Fibroblast of mammary gland (primary cell): ENCODE measurements at places on chromosomes 7 and 10.
A peak's percentile ranks its signal among the peaks of the same experiment; 100 is the strongest.

DNA sequence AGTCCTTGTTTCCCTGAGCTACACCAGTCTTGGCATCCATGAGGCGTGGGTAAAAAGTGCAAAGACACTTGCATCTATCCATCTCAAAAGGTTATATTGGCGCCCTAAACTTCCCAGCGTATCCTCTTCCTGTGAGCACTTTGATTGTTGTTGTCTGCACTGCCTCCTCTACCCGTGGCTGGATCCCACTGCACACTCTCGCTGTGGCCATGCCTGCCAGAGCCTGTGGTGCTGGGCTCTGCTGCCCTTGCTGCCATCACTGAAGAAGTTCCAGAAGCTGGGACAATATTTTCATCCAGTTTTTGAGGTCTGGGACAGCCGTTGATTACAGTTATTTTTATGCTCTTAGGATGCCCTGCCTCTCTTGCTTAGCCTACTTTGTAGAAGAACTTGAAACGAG is 85.3 kb upstream of the PCGF5 start:
- DNase-seq = no peak

GRCh38 chr10:90424730-90425129 is 433.1 kb downstream of the HTR7 start:
- DNase-seq = peak; percentile 44

- DNase-seq = no peak
Measured at GRCh38 chr10:79224263-79224949, 122.9 kb upstream of the PPIF start.

- peak; percentile 5 for DNase-seq
Measured at GRCh38 chr10:123636598-123637325, 29.4 kb upstream of the GPR26 start.

DNA sequence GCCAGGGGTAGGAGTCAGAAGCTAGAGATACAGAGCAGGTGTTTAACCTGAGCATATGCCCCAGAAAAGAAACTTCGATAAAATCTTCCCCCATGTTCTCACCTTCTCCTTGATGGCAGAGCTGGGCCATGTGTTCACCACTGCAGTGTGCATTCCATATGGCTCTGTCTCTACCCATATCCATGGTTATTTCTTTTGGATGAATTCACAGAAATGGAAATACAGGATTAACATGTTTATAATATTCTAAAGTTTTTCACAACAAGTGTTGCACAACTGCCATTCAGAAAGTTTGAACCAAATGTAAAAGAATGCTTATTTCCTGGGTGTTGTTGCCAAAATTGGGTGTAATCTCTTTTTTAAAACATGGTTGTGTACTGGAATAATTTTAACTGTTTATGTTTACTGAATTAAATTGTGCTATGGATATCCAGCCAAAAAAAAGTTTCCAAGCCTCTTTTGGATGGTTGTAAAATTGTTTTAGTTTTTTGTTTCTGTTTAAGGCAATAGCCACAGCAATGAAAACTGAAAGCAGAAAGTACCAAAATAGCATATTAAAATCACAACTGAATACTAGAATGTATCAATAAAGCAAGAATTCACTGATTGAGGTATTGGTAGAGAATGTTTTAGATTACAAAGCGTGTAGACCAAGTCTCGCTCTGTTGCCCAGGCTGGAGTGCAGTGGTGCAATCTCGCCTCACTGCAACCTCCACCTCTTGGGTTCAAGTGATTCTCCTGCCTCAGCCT is 19.9 kb upstream of the CCNY start:
- DNase-seq = no peak

GRCh38 chr7:142595816-142596516 is 153.3 kb upstream of the PRSS1 start:
- DNase-seq = no peak

- no peak for DNase-seq
Measured at GRCh38 chr10:86206240-86206579, 160.4 kb downstream of the GRID1 start.

GRCh38 chr10:98223874-98224273 is 44.1 kb downstream of the LOXL4 start:
- no peak for DNase-seq

GRCh38 chr7:34991938-34992840 is 45.1 kb downstream of the DPY19L1 start:
- DNase-seq = peak; percentile 44

GRCh38 chr7:76009672-76010600 is 15.5 kb upstream of the TMEM120A start:
- DNase-seq = no peak

DNA sequence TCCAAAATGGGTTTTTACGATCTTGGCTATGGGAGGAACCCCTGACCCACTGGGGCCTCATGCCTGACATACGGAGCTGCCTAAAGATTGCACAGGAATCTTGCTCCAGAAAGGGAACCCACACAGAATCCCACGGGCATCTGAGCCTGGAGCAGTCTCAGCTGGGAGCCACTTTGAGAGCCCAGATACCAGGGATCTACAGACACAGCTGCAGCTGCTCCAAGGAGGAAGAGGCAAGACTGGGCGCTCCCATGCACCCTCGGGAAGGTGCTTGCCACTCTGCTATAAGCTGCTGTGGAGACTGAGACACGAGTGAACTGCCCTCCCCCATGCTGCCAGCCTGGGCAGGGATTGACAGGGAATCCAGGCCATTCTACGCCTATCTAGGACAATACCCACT is 202.5 kb downstream of the REEP3 start:
- DNase-seq = no peak

GRCh38 chr7:71761336-71761735 is 629.4 kb downstream of the GALNT17 start:
- no peak for DNase-seq

- no peak for DNase-seq
Measured at GRCh38 chr7:64636386-64636785, 29.5 kb upstream of the ZNF107 start.

GRCh38 chr10:119656760-119657159 is 5.6 kb downstream of the BAG3 start:
- no peak for DNase-seq

- DNase-seq = peak; percentile 14
Measured at GRCh38 chr7:14698239-14698638, 204.3 kb downstream of the DGKB start.

- DNase-seq = no peak
Measured at GRCh38 chr10:128186959-128187787, 61.0 kb upstream of the MKI67 start.

DNA sequence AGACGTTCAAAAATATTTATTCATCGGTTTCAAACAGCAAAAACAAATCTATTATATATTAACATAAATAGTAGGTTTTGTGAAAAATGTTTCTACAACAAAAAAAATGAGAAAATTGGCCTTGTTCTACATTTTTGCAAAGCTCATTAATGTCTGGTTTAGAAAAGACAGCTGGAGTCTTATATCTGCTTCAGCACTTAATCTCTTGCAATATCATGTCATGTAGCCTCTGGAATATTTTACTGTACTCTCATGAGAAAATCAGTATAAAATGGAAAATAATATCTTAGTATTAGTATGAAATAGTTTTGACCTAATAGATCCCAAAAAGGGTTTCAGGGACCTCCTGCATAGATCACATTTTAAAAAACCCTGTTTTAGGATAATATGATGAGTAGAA is 326.6 kb downstream of the ARL4A start:
- DNase-seq = no peak

DNA sequence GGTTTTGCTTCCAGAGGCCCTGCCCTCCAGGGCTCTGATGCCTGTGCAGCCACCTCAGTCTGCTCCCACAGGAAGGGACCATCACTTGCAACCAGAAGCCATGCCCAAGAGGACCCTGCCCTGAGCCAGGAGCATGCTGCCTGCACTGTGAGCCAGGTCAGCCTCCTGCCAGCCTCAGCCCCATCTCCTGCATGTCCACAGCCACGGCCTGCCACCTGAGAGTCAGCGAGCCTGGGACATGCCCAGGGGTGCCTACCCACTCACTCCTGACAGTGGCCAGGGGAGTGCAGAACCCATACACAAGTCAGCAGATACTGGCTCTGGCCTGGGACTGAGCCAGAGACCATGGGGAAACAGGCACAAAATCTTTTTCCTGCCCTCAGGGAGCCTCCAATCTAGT is 6.6 kb upstream of the KCP start:
- DNase-seq = no peak

- DNase-seq = no peak
Measured at GRCh38 chr10:29481906-29482440, 152.8 kb downstream of the SVIL start.

DNA sequence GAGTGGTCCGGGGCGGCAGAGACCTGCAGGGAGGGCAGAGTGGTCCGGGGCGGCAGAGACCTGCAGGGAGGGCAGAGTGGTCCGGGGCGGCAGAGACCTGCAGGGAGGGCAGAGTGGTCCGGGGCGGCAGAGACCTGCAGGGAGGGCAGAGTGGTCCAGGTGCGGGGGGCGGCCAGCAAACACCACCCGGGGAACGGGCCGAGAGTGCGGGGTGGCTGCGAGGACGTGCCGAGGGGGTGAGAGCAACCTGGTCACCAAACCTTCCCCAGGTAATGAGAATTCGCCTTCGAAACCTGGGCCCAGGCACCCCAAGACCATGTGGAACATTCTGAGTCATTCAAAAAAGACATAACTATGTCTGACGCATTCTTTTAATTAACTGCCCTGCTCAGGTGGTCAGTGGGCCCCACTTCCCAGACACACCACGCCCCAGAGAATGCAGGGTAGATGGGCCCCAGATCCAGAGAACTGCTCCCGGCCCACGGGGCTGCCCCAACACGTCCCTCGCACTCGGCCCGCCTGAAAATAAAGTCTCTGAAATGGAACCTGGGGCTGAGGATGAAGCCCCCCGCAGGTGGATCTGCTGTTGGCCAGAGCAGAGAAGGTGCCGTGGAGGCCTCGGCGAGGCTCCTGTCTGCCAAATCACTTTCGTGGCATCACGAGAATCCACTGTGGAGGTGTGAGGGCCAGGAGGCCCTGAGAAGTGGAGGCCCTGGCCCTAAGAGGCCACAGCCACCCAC is 12.5 kb upstream of the GPR146 start:
- no peak for DNase-seq

DNA sequence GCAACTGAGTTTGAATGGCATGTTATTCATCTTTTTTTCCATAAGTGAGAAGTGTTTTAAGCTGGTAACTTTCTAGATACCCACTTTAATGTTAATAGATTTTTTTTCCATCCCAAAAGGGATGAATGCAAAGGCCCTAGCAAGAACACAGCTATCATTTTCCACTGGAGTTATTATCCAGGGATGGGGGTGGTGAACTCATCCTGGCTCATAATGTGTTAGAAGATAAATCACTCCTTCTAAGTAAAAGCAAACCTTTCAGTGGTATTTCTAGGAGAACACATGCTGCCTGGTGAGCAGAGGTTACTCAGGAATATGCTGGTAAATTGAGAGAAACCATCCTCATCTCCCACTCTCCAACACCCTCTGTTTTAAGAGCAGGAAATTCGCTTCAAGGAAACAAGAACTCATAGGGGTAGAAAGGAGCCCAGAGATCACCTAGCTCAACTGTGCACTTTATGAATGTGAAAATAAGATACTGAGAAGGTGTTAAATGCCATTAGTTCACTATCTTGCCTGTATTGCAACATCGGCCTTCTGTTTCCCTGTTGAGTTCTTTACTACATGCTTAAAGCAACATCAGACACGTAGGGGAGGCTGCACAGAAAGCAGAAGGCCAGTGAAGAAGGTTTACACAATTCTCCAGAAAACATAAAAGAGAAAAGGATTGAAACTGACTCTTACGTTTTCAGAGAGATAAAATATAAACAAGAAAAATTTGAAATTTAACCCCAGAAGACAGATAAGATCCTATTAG is 264.0 kb upstream of the PRKCQ start:
- no peak for DNase-seq

DNA sequence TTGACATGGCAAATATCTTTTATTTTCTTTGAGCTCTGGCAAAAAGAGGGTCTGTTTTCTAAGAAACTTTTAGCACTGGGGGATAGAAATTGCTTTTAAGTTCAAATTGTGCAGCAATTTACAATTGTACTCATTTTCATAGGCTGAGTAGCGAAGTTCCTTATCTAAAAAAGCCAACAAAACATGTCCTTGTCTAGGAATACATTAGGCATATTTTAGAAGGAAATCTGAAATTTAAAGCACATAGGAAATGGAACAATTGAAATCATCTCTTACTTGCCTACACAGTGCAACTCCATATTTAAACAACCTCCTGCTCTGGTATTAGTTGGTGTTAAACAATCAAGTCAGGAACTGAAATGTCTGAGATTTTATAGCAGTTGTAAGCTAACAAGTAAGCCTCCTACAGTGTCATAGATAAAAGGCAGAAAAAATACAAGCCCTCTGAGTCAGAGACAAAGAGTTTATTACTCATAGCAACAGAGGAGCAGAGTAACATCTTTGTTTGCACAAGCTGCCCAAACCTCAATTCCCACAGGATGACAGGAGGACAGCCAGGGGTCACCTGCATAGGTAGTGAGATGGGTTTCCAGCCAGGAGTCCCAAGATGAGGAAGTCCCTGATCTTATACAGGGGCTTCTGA is 280.2 kb upstream of the HGF start:
- peak; percentile 91 for DNase-seq

DNA sequence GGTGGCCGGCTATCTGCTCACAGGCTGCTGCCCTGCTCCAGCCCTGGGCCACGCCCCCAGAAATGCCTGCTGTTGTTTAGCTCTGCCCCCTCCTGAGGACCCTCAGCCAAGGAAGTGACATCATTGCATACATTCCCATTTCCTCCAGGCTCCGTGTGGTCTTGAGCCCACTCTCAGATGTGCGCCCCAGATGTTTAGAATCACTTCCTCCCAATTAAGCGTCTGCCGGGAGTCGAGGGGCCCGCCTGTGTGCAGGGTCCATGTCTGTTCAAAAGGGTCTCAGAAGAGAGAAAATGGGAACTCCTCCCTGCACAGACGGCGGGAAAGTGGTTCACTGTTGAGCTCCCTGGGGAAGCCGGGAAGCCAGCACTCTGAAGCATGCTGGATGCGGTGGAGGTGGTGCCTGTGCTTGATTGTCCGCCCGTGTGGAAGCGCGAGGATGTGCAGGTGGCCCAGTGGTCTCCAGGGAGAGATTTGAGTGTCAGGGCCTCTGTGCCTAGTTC is 116.9 kb upstream of the PPIF start:
- DNase-seq = no peak

DNA sequence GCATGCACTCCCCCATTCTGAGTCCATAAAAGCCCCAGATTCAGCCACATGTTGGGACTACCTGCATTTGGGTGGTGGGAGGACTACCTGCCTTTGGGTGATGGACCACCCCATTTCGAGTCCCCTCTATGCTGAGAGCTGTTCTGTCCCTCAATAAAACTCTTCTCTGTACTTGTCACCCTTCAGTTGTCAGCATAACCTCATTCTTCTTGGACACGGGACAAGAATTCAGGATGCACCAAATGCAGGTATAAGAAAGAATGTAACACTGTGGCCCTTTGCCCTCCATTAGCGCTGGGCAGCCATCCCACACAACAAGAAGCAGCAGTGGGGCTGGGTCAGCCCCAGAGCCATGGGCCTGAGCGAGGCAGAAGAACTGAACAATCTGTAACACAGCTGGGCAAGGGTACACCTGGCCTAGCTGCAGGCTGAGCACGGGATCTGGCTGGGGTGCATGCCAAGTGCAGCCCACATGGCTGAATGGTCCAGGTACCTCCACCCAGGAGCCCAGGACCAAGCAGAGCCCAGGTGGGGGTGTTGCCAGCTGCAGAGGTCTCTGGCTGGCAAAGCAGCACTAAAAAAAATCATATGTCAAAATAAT is 1344.3 kb upstream of the LRRTM3 start:
- DNase-seq = no peak
